ENCODE measurements at places on chromosomes 12 and 14.

DNA sequence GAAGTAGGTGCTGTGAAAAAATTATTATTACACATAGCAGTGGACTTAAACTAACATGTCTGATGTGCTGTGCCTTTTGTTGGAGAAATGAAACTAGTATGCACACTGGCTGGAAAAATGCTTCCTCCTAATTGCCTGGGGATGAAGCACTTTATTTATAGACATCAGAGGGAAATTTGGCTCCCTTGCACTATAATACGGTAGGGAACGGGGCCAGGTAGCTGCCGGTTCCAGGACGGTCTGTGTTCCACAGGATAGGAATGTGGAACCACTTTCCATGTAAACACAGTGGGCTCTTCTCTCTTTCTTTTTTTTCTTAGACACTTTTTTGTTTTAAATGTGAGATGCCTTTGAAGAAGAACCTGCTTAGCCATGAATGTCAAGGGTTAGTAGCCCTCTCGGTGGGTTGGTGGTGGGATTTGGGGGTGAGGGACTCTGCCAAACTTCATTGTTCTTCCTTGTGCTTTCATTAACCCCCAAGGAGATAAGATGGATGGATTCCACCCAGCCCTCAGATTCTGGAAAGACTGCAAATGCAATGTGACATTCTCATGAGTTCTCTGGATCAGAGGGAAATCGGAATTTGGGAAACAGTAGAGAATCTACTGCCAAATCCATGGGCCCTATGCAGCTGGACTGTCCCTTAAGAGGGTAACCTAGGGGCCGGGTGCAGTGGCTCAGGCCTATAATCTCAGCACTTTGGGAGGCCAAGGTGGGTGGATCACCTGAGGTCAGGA lies 58.0 kb upstream of the GSC start:
- no peak for DNase-seq

- DNase-seq = no peak
Measured at GRCh38 chr12:48192861-48193260, 9.4 kb downstream of the CCDC184 start.

DNA sequence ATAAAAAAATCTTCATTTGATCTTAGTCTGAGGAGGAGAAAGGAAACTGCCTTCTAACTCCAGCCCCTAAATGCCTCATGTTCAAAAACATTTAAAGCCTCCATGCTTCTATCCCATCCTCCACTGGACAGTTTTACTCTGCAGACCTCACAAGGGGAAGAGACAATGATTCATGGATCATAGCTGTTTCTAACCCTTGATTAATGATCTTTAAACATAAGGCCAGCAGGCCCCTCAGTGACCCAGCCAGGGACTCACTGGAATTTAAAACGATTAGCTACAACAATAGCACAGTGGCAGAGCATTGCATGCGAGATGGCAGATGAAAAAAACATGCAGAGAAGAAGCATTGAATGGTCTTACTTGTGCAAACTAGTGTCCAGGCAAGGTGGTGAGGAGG lies 6.0 kb downstream of the DCTN2 start:
- no peak for DNase-seq

DNA sequence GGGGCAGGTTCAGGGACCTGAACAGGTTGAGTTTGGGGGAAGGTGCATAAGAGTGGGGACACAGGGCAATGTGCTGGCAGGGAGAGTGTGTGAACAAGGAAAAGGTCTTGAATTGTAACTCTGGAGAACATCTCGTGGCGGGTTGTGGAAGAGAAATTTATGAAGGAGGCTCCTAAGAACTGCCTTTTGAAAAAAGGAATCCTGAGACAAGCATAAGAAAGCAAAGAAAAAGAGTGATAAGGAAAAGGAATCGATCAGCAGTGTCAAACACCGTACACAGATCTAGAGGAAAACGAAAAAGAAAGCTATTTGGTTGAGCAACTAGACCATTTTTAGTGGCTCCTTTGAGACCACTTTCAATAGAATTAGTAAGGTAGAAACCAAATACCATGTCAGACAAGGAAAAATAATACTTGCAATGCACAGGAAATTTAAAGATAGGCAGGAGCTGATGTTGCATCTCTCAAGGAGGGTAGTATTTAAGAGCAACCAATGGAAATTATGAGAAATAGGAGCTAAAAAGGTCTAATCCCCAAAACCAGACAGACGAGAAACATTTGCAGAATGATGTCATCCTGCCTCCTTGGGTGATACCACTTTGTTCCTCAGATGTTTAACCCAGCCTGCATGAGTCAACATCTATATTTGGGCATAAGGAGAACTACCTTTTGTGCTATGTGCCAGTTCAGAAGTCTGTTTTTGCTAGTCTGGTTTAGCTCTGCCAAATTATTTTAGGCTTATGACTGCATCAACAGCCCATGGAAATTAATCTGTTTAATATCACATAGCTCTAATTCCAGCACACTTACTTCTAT lies 64.5 kb upstream of the STK38L start:
- DNase-seq = peak; percentile 25

GRCh38 chr14:89544636-89545301 lies 127.7 kb upstream of the FOXN3 start:
- no peak for DNase-seq

GRCh38 chr14:59166258-59166657 lies 22.2 kb upstream of the DAAM1 start:
- DNase-seq = no peak

GRCh38 chr14:72894623-72895378 lies 900 bp upstream of the DPF3 start:
- no peak for DNase-seq

GRCh38 chr12:70353780-70354660 lies 12.1 kb upstream of the KCNMB4 start:
- no peak for DNase-seq

GRCh38 chr14:41609704-41610183 lies 3.1 kb downstream of the LRFN5 start:
- DNase-seq = no peak

GRCh38 chr14:95760596-95760995 lies 46.7 kb upstream of the TCL1A start:
- DNase-seq = no peak

GRCh38 chr14:28635387-28635786 lies 131.2 kb upstream of the FOXG1 start:
- no peak for DNase-seq

GRCh38 chr12:275812-276211 lies 13.2 kb upstream of the SLC6A13 start:
- DNase-seq = no peak

- no peak for DNase-seq
Measured at GRCh38 chr12:41950455-41950854, 194.2 kb downstream of the GXYLT1 start.

GRCh38 chr14:104001003-104001402 lies 58.7 kb upstream of the RD3L start:
- DNase-seq = no peak

- DNase-seq = peak; percentile 91
Measured at GRCh38 chr12:46214668-46215436, 54.0 kb downstream of the SLC38A1 start.

Data from CD4-positive, alpha-beta T cell treated with Interleukin-15 for 4 hours (primary cell).